CD4-positive, alpha-beta T cell treated with Interleukin-15 for 1 hour (primary cell): ENCODE measurements at places on chromosomes 2 and 18.

DNA sequence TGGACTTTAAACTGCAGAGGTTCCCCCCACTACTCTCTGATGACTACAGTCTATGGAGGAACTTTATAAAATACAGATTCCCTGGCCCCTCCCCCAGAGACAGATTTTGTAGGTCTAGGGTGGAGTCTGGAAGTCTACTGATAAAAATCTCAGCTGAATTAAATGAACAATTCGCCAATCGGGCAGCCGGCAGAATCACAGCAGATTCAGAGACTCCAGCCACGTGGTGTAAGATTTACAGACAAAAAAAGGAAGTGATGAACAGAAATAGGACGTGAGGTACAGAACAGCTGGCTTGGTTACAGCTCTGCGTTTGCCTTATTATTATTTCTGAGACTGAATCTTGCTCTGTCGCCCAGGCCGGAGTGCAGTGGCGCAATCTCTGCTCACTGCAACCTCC is 21.4 kb upstream of the MTA3 start:
- DNase-seq: no peak

DNA sequence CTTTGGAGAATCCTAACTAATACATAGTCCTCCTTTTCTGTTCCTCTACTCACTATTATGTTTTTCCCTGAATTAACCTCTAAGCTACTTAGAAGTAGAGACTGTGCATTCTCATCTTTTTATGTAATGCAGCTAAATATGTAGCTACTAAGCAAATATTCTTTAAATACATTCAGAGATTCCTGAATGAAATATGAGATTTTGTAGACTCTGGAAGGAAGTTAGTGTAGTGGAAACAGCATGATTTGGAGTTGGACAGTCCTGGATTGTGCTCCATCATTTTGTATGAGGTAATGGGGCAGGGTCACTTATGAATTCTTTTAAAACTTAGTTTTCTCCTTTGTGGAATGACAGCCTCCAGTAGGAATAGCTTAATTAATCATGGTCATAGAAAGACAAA is 24.7 kb upstream of the NT5C1B start:
- DNase-seq: no peak

GRCh38 chr18:47777626-47778025 is 152.8 kb downstream of the SMAD2 start:
- no peak for DNase-seq

DNA sequence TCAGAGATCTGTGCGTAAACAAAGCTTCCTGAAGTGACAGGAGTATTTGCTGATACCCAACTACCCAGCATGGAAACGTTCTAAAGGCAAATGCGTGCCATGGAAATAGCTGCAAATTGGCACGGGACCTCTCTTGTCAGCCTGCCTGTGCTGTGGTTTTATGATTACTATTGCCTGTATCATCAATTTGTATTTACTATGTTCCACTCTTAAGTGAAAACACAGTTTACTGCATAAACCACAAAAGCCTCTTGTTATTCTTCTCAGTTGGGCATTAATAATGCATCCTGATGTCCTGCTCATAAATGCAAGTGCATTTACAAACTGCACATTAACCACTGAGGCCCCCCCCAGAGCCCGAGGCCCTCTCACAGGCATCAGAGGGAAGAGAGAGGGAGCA is 196.6 kb upstream of the SLC35G4 start:
- no peak for DNase-seq

DNA sequence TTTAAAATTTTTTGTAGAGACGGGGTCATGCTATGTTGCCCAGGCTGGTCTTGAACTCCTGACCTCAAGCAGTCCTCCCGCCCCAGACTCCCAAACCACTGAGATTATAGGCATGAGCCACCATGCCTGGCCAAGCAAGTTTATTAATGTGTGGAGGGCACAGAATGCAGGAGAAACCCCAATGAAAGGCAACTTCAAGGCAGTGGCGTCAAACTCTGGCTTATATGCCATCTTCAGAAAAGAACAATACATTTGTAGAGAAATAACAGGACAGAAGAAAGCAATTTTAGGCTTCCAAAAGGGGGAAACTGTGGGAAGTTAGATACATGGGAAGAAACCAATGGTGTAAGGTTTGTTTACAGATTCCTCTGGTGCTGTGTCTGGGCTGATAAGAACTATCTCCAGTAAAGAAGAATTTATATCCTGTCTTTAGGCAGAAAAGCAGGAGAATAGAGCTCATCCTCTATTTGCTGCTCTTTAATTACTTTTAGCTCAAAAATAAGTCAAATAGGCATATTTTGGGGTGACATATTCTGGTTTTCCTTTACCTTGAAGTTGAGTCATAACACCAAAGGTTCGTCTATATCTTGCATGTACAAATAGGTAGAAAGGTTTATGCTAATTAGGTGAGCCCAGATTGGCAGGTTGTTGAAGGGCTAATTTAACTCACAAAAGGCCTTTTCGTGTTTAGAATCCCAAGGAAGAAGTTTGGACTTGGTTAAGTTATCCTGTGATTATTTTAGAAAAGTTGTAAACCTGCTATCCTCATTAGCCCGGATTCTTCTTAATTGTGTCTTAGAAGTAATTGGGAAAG is 26.0 kb upstream of the TMEM214 start:
- no peak for DNase-seq

DNA sequence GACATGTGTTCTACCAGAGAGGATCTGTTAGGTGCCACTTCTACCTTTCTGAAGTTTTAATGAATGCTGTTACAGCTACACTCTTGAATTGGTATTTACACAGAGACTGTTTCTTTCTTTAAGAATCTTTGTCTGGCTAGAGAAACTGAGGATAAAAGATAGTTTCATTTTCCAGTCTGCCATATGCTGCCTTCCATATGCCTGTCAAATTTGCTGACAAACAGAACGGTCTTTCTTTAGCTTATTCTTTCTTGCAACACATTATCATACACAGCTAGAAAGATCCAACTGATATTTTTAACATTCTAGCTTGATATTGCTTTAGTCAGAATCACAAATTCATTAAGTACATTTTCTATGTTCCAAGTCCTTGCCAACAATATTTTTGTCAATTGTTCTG is 409.8 kb upstream of the CELF4 start:
- no peak for DNase-seq

GRCh38 chr2:57990118-57990725 is 56.4 kb upstream of the VRK2 start:
- DNase-seq: no peak

- peak; percentile 65 for DNase-seq
Observed at GRCh38 chr2:29010946-29011345, 29.8 kb downstream of the TOGARAM2 start.

- no peak for DNase-seq
Observed at GRCh38 chr2:190320696-190321095, 1.1 kb upstream of the HIBCH start.

DNA sequence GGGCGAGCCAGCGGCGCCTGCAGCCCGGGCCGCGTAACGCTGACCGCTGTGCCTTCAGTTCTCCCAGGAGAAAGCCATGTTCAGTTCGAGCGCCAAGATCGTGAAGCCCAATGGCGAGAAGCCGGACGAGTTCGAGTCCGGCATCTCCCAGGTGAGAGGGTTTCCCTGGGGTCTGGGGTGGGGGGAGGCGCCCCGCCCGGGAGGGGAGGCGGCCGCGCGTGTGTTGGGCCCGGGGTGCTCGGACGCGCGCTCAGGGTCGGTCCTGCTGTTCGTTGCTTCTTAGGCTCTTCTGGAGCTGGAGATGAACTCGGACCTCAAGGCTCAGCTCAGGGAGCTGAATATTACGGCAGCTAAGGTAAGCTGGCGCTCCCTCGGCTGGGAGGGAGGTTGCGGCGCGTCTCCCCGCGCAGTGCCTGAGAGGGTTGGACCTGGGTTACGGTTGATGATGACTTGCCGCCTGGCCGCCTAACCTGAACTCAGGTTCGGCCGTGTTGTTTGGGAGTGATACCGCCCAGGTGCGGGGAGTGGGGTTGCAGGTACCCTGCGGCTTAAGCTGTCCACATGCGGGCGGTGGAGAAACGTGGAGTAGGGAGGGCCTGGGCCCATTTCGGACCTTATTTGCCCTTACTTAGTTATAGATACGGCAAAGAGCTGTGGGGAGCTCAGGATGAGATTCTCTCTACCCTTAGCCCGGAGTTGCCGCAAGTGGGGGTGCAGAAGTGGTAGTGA is 638 bp downstream of the RPS7 start:
- peak; percentile 30 for DNase-seq

- DNase-seq: no peak
Observed at GRCh38 chr2:233853353-233853752, 982 bp downstream of the HJURP start.

- no peak for DNase-seq
Observed at GRCh38 chr2:134372141-134372540, 118.3 kb downstream of the MGAT5 start.

GRCh38 chr18:59742325-59743111 is 45.3 kb upstream of the CCBE1 start:
- no peak for DNase-seq
